Right forelimb (tissue), 1 donor: ENCODE measurements at places on chromosomes 1 and 21.

DNA sequence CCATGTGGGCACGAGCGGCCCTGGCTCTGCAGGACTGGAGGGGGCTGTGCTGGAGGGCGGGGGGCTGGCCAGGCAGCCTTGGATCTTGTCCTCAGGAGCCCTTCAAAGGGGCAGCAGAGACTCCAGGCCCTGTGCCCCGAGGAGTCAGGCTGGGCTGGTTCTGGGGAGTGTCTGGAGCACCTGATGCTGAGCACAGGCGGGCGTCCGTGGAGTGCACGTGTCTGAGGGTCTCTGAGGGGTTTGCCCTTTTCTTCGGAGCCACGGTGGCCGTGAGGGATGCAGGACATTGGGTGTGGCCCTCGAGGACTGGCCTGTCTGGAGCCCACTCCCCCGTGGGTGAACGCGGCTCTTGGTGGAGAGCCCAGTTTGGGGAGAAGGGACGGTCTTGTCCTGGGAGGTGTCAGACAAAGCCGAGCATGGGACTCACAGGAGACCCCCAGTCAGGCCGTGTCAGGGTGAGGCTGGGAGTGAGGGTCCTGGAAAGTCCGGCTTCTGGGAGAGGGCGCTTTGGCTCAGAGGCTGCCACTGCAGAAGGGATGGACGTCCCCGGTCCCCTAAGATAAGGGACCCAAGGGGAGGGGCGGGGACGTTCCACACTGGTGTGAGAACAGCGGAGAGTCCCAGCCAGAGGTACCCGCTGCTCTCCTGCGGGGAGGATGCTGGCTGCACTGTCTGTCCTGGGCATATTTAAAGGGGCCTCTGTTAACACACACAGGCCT is 60.8 kb downstream of the COL18A1 start:
- DNase-seq: no peak

DNA sequence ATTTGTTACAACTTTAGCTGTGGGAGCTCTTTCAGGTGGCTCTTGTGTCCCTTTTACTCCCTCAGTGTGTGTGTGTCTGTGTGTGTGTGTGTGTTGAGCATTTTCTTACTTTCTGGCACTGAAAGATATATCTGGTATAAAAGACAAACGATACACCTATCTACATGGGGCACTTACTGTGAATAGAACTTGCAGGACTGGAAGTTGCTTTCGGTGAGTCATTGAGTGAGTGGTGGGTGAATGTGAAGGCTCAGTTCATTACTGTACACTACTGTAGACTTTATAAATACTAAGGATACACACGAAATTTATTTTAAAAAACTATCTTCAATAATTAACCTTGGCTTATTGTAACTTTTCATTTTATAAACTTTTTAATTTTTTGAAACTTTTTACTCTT is 38.7 kb downstream of the BTBD8 start:
- no peak for DNase-seq

DNA sequence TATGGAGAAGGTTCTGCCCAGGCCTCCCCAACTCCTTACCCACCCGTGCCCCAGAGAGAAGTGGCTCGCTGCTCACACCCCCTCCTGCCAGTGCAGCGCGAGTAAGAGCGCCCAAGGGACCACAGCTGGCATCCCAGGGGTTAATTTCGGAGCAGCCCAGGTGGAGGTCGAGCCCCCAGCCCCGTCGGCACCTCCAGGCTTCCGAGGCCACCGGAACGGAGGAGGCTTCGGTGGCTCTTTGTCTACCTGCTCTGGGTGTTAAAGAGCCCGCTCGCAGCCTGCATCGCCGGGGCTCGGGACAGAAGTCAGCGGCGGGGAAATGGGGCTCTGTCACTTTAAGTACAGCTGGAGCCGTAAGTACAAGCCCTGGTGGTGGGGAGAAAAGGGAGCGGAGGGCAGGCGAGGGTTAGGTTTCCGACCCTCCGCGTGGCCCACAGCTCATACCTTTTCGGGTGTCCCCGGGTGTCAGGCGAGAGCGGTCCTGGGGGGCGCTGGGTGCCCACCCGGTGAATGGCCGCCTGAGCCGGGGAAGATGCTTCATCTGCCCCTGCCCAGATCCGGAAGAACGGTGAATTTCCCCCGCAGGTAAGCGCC is 89.4 kb upstream of the IPO9 start:
- DNase-seq: peak; percentile 64

- DNase-seq: no peak
These were observed 8.7 kb upstream of the UMODL1 start for GRCh38 chr21:42062236-42063022.

GRCh38 chr1:172442404-172442803 is 1.5 kb downstream of the PIGC start:
- DNase-seq: no peak

- no peak for DNase-seq
These were observed 51.3 kb downstream of the PCP4 start for GRCh38 chr21:39918558-39918957.

DNA sequence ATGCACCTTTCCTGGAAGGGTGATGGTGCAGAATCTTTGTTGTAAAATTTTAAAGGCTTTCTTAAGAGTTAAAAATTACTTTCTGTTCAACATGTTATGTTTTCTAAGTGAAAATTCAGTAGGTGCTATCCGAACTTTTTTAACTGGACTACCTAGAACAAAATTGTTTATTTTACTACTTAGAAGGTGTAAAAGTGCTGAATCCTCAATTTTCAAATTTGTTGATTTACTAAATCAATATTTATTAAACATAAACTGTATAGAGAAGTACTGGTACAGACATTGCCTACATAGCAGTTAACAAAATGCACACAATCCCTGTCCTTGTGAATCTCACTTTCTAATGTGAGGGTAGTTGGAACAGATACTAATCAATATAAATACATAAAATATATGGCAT is 277.5 kb downstream of the CTH start:
- DNase-seq: no peak

- DNase-seq: peak; percentile 65
These were observed 40.9 kb upstream of the BEND5 start for GRCh38 chr1:48817505-48818114.

DNA sequence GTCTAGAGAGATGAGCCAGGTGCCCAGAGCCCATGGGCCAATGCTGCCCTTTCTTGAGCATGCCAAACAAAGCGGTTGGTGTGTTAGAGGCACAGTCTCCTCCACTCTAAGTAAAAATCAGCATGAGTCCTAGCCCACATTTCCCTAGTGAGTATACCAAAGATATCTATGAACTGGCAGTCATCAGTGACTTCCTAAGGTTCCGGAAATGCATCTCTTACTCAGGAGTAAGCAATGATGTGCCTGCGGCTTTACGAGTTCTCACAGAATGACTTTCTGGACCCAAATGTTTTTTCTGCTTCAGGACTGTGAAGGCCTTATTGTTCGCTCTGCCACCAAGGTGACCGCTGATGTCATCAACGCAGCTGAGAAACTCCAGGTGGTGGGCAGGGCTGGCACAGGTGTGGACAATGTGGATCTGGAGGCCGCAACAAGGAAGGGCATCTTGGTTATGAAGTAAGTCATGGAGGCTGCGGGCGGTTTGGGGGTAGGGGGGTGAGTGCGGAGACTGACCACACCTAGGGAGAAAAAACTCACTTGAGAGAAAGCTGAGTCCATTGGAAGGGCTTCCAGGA is 9.2 kb downstream of the PHGDH start:
- no peak for DNase-seq
